ENCODE measurements at places on chromosomes 12 and 14.

- DNase-seq: no peak
Observed at GRCh38 chr12:4069670-4070010, 196.4 kb upstream of the PARP11 start.

GRCh38 chr14:45893127-45893526 lies 640.1 kb upstream of the MIS18BP1 start:
- DNase-seq: no peak

- DNase-seq: peak; percentile 68
Observed at GRCh38 chr12:55736780-55737580, 5.9 kb upstream of the GDF11 start.

DNA sequence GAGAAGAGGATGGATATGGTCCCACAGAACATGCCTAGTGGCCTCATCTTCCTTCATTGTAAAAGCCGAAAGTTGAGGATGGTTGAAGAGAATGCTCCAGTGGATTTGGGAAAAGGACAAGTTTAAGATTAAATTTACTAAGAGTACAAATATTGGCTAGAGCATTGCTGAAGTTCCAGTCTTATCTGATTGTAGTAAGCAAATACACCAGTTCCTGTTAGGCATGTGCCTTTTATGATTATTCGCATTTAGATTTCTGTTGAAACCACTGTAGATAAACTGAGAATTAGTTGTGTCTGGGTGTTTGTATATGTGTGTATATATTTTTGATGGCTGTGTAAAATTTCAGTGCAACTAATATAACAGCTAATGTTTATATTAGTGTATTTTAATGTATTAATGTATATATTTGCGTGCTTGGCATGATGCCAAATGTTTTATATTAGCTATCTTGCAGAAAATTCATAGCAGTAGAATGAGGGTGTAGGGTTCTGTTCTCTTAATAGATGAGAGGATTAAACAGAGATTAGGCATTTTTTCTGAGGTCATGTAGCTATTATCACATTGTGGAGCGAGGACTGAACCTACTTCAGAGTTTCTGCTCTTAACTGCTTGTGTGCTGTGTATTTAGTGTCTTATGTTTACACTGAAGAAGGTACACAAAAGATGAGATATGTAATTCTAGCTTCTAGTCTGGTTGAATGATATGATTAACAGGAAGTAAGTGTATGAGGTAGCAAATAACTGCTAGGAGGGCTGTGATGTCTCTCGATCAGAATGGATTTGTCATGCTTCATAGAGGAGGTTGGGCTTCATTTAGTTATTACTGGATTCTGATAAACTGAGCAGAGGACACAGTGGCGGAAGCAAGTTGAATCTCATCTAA lies 21.1 kb downstream of the FKBP3 start:
- no peak for DNase-seq

- DNase-seq: peak; percentile 59
Observed at GRCh38 chr12:19657118-19657731, 217.9 kb downstream of the AEBP2 start.

DNA sequence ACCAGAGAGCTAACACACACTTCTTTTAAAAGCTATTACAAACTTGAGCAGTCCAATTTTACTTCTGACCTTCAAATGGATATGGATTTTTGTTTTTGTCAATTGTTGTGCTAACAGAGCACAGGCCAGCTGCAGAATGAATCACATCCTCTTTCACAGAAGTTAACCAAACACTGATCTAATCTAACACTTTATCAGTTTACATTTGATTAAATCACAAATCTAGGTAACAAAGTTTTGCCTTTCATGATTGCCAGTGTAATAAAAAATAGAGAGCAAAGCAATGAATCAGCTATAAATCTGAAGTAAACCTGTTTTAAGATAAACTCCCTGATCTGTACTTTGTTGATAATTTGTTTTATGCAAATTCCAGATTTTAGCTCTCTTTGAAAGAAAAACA lies 273.1 kb upstream of the RGS6 start:
- no peak for DNase-seq

GRCh38 chr14:61705017-61705416 lies 9.7 kb downstream of the HIF1A start:
- no peak for DNase-seq

GRCh38 chr12:68469113-68469512 lies 137.0 kb upstream of the MDM1 start:
- no peak for DNase-seq

DNA sequence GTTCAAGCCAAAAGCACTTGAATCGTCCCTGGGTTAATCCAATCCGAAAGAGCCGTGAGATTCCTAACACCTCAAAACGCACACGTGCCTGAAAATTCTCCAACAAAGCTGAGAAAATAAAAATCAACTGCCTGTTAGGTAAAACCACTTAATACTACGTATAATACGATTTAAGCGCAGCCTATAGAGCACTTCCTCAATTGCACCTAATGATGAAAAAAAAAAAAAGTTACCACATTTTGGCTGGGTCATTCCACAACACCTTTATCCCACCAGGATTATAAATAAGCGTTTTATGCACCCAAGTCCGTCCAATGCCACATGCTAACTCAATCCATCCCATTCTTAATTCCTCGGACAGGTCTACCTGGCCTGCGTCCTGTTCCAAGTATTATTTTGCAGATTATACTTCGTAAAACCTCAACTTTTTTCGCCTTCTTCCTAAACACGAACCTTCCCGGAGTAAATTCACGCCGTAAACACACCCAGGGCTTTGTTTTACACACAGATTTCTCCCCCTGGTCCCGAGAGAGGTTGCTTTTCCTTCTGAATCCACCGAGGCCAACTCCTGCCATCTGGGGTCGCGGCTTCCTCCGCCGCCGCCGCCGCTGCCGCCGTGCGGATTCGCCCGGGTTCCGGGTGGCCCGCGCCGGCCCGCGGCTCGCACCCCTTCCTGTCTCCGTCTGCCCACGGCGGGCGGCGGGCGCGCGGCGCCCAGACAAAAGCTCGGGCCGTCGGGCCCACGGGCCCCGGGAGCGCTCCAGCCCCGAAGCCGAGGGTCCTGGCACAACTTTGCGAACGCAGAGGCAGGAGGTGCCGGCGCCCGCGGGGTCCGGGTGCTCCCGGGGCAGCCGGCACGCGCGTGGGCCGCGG lies 66.2 kb downstream of the RNF34 start:
- DNase-seq: peak; percentile 34

DNA sequence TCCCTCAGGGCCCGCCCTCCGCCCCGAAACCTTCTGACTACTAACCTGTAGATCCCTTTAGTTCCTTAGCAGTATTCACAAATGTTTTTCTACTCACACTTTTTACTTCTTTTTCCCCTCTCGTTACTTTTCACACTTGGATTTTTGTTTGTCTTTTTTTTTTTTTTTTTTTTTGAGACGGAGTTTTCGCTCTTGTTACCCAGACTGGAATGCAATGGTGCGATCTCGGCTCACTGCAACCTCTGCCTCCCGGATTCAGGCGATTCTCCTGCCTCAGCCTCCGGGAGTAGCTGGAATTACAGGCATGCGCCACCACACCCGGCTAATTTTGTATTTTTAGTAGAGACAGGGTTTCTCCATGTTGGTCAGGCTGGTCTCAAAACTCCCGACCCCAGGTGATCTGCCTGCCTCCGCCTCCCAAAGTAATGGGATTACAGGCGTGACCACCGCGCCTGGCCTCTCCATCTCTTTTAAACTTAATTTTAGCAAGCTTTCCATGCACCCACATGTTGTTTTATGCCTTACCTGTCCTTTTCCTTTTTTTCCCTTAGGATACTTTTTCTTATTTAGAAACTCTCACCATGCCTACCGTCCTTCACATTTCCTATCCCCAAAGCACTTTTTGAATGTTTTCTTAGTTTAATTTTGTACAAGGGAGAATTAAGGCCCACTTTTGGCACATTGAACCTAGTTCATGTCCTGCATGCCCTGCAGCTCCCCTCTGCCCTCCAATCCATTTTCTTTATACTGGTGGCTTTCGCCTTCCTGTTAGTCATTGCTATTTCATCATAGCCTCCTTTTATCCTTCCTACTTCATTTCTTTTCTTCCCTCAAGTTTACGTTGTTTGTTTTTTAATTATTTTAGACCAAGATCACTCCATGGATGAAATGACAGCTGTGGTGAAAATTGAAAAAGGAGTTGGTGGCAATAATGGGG lies 1.1 kb downstream of the SP1 start:
- peak; percentile 61 for DNase-seq

DNA sequence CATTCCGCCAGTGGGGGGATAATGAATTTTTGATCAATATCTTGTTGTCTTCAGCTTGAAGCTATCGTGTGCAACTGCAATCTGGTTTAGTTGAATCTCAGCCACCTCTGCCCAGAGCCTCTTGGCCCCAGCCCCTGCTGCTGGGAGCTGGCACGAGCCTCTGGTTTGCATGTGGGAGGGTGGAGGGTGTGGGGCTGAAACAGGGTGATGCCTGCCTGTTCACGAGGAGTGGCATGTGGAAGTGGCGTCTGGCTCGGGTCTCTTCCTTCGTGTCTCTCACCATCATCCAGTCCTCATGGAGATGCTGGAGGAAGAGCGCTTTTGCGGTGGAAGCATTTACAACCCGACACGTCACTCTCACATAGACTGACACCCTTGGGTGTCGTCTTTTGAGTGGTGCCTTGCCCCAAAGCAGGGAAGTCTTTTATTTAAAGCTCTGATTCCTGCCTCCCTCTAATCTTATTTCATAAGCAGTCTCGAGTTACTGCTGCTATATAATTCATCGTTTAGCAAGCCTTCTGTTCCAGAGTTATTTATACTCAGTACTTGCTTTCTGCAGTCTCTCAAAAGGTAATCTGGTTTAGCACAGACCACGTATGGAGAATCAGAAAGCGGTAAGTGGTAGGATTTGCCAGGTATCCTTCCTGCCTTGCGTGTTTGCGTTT lies 64.5 kb downstream of the AACS start:
- no peak for DNase-seq

DNA sequence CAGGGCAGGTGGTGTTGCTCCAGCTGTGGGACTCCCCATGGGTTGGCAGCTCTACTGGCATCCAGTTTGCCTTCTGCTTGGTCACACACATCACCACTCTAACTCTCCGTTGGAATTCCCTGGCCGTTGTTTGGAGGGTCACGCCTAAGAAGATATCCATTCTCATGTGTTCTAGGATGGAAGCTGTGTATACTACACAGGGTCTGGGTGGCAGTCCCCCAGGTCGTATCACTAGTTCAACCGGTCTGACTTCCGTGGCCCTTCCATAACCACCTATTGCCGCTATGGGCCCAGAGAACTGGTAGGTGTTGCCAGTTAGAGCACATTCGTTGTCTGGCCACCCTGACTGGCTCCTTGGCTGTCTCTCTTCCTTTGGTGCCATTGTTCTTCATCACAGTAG lies 456.3 kb downstream of the TMEM121 start:
- no peak for DNase-seq

GRCh38 chr14:98408713-98409112 lies 863.3 kb downstream of the BCL11B start:
- no peak for DNase-seq

DNA sequence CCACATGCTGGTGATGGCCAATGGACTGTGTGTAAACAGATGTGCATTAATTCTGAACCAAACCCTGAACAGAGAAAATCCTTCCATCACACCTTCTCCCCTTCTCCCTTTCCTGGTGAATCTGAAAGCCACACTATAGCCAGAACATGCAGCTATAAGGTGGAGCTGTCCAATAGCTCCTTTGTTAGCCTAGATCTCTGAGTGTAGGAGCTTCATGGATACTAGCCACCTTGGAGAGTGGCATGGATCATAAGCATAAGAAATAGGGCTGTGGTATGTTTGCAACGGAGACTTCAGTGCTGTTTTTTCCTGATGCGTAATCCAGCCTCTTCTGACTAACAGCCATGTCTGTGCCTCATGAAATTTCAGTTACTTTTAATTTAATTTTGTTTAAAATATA lies 364.5 kb downstream of the BTG1 start:
- peak; percentile 57 for DNase-seq

DNA sequence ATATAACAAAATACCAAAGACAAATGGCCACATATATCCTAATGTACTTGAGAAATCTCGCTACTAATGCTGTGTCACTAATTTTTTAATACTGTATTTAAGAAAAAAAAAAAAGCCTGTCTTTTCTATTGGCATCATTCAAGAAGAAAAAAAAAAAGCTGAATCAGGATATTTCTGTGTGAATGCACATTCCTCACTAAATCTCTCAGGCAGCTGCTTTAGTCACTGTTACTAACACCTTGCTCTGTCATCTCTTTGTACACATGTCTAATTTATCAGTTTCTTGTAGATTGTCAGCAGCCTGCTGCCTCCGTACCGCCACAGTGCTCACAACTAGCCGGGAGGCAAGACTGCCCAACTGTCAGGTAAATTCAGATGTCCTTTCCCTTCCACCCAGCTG lies 32.0 kb upstream of the FGD4 start:
- no peak for DNase-seq

- peak; percentile 77 for DNase-seq
Observed at GRCh38 chr12:5173511-5174011, 129.9 kb downstream of the KCNA5 start.

DNA sequence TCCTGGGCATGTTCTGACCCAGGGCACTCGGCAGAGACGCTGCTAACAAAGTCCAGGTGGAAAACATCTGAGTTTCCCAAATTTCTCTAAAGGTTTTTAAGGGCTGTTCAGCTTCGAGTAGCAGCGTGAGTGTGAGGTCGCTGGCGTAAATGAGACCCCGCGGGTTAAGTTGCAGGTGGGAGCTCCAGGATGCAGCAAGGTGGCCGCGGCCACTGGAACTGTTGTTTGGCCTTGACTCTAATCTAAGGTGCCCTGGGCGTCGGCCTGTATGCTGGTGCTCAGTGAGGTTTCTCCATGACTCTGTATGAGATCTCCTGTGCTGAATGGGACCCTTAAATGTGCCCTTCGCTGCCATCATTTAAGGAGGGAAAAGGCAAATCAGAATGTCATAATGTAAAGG lies 50.7 kb downstream of the ELK3 start:
- no peak for DNase-seq

GRCh38 chr14:100825713-100826331 lies at the start of gene MEG3:
Gene MEG3 (plus strand): TSS chr14:100826118.
- DNase-seq: peak; percentile 86

GRCh38 chr12:66309606-66310005 lies 7.3 kb downstream of the HELB start:
- DNase-seq: peak; percentile 4

- peak; percentile 23 for DNase-seq
Observed at GRCh38 chr12:6020930-6021329, 75.9 kb upstream of the ANO2 start.

GRCh38 chr12:110733900-110734299 lies 8.8 kb downstream of the PPP1CC start:
- no peak for DNase-seq

DNA sequence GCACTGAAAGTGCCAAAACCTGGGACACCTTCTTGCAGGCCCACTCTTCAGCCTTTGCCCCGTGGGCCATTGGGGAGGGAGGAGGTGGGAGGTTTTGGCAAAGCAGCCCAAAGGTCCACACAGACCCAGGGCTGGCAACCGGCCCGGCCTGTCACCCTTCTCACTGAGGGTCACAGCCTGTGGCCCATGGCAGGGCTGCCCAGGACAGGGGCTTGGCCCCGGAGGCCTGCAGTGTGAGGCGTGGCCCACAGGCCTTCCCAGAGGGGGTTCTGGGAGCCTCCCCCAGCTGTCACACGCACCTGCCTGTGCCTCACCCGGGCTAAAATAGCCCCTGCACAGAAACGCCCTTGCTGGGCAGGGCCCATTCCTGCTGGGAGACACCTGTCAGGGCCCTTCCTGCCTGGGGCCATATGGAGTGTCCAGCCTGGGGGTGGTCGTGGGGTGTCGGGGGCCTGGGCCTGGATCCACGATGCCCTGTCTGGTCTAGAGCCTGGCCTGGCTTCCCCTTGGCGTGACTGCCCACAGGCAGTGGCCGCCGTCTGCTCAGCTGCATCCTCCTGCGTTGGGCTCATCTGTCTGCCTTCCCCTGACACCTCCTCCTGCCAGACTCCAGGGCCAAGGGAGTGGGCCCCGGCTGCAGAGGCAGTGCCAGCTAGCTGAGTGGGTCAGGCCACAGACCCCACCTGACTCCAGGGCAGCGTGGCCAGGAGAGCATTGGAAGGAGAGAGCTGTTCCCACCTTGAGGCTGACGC lies 19.2 kb downstream of the PACS2 start:
- DNase-seq: no peak
